Stimulated activated CD8-positive, alpha-beta memory T cell treated with anti-CD3 and anti-CD28 coated beads, Interleukin-7, amount 100 ng/mL, for 1 hour (primary cell): ENCODE measurements at places on chromosomes 5 and 9.

DNA sequence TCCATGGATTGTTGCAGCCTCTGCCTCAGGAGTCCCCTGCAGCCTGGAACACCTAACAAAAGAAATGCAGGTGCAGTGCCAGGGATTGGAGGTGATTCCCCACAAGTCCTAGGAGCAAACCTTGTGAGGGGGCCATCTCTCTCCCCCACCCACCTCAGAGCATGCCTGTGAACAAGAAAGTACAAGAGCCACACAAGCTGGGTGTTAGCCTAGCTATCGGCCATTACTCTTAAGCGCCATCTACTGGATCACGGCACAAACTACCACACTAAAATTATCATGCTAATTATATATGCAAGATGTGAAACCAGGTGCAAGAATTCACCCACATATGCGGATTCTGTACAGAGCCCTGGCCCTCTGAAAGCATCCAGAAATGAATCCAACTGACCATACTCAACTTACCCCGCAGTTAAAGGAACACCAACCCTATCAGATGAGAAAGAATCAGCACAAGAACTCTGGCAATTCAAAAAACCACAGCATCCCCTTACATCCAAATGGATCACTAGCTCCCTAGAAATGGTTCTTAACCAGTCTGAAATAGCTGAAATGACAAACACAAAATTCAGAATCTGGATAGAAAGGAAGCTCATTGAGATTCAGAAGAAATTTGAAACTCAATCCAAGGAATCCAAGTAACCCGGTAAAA, 16.5 kb upstream of the PRSS3 start:
- DNase-seq = peak; percentile 9

DNA sequence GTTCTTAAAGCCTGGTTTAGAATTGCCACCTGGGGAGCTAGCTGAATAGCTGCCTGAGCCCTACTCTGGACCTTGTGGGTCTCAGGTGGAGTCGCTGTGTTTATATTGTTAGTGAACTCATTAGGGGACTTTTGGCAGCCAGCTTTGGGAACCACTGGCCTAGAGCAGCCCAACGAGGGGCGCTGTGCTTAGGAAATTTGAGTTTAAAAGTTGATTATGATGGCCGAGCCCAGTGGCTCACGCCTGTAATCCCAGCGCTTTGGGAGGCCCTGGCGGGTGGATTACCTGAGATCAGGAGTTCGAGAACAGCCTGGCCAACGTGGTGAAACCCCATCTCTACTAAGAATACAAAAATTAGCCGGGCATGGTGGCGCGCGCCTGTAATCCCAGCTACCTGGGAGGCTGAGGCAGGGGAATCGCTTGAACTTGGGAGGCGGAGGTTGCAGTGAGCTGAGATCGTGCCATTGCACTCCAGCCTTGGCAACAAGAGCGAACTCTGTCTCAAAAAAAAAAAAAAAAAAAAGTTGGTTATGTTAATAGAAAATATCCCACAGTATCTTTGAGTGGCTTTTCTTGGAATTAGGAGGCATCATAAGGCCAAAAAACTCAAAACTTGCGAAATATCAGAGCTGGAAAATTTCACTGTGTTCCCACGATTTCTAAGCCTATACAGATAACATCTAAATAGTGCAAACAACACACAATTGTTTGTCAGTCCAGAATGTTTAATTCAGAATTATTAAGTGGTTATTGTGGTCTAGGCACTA, 809 bp downstream of the MCCC2 start:
- no peak for DNase-seq

GRCh38 chr9:97059626-97060025, 20.7 kb upstream of the CTSV start:
- DNase-seq = no peak

- no peak for DNase-seq
These were observed 326 bp downstream of the RIGI start for GRCh38 chr9:32525709-32526030.

GRCh38 chr5:62142351-62142750, 163.7 kb upstream of the KIF2A start:
- no peak for DNase-seq

GRCh38 chr5:180823346-180823745, 20.7 kb upstream of the MGAT1 start:
- DNase-seq = no peak
